IPS DF 6.9 (cell line): ENCODE measurements at places on chromosomes 1 and 21.

- DNase-seq, result no peak
These were observed 26.5 kb downstream of the TRIM45 start for GRCh38 chr1:117094841-117095604.

- no peak for DNase-seq
These were observed 241.5 kb downstream of the BARHL2 start for GRCh38 chr1:90475631-90476030.

DNA sequence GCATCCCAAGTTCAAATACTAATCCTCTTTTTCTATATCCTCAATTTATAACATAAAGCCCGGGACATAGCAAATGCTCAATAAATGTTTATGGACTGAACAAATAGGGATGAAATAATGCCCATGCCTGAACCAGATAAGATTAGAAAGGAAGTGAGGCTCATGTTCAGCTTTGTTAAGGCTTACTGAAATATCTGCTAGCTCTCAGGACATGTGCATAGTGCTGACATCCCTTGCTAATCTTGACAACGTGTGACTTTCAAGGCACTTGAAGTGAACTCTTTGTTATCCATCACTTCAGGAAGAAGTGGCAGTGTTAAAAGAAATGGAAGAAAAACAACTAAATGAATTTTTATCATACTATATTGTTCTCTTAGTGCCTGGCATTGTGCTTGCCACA, 260.3 kb upstream of the SGIP1 start:
- DNase-seq, result no peak

GRCh38 chr1:29673669-29674626, 437.6 kb downstream of the PTPRU start:
- DNase-seq, result no peak

DNA sequence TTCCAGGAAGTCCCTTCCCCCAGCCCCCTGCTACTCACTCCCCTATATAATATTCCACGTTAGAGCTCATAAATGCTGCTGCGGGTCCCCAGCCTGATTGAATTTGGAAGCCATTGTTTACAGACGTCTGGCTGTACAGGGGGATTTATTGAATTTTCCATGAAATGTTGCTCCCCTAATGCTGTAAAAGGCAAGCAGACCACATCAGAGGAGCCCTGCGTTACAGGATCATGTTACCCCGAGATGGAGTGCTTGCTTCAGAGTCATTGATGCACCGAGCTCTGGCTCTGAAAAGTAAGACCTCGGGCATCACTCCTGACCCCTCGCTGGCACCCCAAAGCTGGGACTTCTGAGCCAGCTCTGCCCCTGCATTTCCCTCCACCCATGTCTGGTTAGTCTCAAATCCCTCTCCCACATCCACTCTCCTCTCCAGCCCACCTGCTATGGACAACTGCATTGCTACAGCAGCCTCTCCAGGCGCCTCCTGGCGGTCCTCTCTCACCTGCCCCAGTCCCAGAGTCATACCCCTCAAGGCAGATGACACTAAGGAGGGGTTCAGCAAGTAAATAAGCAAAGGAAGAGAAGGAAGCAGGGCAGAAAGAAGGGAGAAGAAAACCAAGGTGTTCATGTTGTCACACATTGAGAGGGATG, 127.8 kb downstream of the TMEM53 start:
- DNase-seq, result no peak

DNA sequence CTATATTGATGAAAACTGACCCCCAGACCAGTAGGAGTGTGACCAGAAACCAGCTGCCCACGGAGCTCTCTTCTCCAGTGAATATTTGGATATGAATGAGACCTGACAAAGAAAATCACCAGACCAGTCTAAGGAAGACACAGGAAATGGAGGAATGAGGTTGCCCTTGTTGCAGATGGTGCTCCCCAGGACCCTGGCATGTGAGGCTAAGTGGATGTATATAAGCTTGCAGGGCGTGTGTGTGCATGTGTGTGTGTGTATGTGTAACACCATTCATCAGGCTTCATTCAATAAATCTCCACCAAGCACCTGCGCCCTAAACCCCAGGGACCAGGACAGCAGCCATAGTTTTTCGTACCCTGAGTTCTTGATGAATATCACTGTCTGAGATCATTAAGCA, 14.4 kb downstream of the PHLDA3 start:
- DNase-seq, result no peak

DNA sequence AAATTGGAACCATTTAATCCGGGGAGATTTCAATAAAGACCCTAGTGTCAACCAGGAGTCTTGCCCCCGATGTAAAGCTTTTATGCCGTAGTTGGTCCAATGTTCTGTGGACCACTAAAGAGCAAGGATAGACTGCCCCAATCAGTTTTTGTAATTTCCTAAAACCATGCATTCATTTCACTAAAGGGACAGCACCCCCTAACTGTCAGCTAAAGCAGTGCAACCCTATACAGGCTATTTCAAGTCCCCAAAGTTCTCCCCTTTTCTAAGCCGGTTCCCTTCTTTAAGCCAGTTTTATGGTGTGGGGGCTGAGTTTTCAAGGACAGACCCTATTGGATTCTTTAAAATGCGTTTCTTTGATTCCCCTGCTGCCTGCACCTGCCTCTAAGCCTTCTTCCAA, 12.7 kb upstream of the PDPN start:
- no peak for DNase-seq

GRCh38 chr1:96352733-96353132, 368.9 kb upstream of the PTBP2 start:
- no peak for DNase-seq

DNA sequence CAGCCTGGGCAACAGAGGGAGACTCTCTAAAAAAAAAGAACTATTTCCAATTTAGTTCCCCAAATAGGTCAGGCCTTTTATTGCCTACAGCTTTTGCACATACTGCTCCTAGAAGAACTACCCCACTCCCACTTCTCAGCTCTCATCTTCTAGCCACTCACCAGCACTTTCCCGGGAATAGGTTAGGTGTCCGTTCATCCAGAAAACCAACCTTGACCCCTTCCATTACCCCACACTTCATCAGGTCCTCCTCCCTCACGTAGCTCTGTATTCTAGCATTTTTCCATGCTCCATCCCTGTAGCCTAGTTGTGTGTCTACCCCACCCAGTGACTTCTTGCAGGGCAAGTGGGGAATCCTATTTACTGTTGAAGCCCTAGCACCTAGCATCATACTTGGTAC, 42.6 kb downstream of the C8B start:
- no peak for DNase-seq

GRCh38 chr1:53550201-53550741, 91.1 kb downstream of the DMRTB1 start:
- no peak for DNase-seq

GRCh38 chr1:204341380-204341779, 18.3 kb downstream of the PLEKHA6 start:
- DNase-seq, result no peak

- no peak for DNase-seq
These were observed 111.4 kb downstream of the ST3GAL3 start for GRCh38 chr1:43818691-43819090.

DNA sequence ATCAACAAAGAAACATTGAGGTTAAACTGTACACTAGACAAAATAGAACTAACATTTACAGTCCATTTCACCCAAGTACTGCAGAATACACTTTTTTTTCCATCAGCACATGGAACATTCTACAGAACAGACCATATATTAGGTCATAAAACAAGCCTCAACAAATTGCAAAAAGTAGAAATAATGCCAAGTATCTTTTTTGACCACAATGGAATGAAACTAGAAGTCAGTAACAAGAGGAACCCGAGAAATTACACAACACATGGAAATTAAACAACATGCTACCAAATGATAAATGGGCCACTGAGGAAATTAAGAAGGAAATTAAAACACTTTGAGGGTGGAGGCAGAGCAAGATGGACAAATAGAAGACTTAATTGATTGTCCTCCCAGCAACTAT, 8.4 kb upstream of the C1orf185 start:
- no peak for DNase-seq

DNA sequence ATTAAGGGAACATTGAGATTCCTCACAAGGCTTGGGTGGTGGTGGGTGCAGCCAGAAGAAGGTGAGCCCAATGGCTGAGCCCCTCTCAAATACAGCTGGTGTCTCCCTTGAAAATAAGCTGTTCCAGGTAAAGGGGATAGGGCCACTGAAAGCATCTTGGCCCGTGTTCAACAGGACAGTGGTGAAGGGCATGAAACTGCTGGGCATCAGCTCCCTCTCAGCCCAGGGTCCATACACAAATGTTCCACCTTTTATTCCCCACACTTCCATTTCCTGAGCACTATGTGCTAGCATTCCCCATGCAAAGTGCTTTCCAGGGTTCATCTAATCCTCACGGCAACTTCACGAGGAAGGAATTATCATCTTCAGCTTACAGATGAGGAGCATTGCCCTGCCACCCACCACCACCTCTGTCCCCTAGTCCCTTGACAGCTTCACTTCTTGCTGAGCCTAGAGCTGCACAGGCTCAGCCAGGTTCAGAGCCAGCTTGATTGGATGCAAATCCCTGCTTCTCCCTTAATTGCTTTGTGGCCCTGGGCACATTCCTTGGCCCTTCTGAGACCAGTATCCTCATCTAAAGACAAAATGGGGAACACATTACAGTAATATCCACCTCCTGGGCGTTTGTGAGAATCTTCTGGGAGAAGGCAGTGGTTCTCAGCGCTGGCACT, 9.6 kb downstream of the TAGLN2 start:
- no peak for DNase-seq

DNA sequence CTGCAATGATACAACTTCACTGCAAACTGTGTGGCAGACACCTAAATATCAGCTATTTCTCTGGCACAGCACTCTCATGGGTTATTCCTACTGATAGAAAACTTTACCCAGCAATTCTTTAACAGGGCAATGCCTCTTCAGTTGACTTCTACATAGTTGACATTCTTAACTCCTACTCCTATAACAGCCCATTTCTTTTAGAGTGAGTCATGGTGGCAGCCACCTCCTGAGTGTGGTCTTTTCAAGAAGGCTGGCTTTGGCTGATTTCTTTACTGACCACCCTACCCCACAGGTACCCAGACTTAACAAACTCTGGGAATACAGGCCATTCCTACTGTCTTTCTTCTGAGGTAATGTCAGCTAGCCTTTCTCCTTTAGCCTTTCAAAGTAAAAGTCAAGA, 805.8 kb upstream of the ADGRL2 start:
- DNase-seq, result no peak

DNA sequence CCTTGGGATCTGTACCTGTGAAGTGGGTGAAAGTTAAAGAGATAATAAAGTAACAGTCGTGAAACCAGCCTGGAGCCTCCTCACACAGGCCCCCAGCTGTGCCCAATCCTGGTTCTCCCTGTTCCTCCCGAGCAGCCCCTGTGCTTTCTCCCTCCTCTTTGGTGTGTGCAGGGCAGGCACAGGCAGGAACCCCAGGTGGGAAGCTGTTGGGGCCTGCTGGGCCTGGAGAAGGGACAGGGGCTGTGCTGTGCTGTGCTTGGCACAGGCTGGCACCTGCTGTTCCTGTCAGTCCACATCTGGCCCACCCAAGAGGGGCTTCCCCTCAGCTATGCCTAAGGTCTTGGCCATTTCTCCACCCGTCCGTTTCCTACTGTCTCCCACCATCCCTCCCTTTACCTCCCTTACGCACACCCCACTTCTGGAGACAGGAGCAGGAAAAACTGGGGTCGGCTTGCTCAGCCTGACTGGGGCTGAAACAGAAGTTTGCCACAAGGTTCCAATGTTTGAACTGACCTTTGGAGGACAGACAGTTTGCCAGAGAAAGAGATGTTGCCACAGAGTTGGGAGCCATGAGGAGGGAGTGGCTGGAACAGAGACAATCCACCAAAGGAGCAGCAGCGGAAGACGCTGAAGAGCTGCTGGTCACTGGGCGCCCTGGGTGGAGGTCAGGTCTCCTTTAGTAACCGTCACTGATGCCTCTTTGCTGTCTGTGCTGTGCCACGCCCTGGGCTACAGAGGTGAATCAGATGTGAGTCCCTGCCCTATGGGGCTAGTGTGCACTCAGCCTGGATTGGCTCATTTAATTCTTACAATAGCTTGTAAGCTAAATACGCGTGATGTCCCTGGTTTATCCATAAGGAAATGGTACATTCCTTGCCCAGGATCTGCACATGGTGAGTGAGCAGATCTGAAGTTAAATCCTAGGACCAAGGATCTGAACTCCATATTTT, 18.8 kb upstream of the ARTN start:
- no peak for DNase-seq

DNA sequence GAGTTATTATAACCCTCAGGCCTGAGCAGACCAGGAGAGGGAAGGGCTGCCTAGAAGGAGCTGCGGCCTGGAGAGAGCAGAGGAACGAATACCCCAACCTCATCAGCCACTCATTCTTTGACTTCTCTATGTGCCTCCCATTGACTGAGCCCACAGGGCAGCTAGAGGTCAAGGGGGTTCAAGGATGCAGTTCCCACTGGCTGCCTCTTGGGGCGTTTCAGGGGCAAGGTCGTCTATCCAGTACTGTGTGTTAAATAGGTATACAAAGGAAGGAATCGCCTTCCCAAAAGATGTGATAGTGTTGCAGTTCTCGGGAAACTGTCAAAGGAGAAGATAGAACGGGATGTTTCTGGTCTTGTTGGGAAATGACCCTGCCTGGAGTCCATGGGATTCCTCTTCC, 250.6 kb downstream of the PRDM2 start:
- peak; percentile 22 for DNase-seq

GRCh38 chr21:33244082-33244778, 14.5 kb downstream of the IFNAR2 start:
- DNase-seq, result no peak

GRCh38 chr21:36791695-36792470, 93.0 kb downstream of the SIM2 start:
- no peak for DNase-seq

- no peak for DNase-seq
These were observed 31.9 kb upstream of the PKP1 start for GRCh38 chr1:201251411-201251810.

DNA sequence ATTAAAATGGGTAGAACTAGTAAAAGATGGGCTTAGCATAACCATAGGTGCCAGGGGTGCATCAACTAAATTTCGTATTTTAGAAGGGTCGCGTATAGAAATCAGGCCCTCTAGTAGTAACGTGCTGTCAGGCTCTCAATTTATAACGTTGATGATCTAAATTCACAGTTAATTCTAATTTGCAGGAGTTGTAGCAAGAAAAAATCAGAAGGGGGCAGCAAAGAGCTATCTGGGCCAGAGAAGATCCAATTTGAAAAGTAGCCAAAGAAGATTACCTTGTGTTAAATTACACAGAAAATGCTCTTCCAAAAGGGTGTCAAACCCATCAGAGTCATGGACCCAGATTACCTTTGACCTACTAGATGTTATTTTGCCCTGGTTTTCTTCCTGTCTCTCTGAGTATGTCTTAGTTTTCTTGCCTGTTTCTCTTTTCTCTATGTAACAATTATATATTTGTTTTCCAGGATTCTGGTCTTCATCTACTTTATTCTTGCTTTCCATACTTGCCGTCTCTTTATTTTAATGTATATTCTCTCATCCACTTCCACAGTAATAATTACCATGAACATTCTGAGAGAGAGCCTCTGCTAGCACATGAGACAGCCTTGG, 1030.9 kb downstream of the AMY1C start:
- DNase-seq, result no peak
